ACHN (cell line): ENCODE measurements at places on chromosomes 13 and 19.

DNA sequence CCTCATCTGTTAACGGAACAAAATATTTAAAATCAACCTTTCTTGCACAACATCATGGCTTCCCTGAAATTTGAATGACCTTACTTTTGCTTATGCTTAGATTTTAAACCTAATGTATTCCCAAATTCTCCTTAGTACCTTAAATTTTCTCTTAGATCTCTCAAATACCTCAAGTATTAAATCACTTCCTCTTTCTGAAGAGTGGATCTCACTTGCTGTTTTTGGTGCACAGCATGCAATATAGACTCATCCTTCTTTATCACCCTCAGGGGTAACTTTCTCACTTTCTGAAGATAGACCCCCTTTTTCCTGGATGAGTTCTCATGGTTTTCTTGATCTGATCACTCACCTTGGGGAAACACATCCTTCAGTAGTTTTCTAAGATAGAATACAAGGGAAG is 871.7 kb downstream of the DACH1 start:
- DNase-seq = no peak

GRCh38 chr13:112696001-112696868 is 6.4 kb downstream of the ATP11A start:
- DNase-seq = no peak

DNA sequence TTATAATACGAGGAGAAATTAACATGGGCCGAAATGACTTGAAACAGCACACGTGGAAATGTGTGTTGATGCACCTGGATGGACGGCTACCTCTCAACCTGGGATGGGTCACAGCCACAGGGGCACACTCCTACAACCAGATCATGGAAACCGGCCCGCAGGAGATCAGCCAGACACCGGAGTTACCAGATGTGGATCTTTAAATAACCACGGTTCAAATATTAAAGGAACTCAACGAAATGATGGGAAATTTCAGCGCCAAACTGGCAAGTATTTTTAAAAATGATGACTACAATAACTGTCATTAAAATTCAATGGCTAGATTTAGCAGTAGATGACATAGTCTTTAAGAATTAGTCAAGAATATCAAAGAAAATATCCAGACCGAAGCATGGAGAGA is 166.9 kb upstream of the GPR12 start:
- no peak for DNase-seq

DNA sequence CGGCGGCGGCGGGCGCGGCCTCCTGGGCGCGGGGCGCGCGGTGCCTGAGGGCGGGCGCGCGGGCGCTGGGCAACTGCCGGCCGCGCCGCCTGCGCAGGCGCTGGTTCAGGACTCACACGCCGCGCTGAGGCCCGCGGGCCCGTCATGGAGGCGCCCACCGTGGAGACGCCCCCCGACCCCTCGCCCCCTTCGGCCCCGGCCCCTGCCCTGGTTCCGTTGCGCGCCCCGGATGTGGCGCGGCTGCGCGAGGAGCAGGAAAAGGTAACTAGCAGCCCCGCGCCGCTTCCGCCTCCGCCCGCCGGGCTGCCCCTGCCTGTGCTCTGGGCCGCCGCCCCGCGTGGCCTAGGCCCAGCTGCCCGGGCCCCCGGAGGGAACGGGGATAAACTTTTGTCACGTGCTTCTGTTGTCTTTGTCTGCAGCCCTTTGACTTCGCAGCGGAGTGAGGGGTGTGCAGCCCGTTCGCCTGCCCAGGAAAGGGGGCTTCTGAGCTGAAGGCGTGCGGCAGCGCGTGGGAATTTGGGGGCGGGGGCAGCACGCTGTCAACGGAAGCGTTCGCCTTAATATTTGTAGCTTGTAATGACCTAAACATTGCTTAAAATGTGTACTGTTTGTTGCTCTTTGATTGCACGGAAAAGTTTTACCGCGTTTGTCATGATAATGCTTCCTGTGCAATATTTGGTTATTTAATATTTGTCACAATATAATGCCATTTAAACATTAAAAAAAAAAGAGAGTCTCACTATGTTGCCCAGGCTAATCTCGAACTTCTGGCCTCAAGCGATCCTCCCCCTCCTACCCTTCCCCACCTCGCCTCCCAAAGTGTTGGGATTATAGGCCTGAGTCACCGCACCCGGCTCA is 594 bp downstream of the URI1 start:
- peak; percentile 48 for DNase-seq

DNA sequence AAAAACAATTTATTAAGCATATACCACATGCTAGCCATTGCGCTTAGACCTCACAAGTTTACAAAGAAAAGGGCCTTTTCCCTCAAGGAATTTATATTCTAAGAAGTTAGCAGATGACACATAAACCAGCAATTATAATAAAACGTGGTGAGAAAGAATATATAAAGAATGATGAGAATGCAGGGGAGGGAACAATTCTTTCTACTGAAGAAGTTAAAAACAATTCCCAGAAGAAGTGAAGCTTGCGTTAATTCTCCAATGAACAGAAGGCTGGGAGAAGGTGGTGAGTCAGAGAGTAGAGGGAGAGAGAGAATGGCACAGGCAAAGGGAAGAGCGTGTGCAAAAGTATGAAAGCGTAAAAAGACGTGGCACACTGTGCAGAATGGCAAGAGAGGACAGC is 69.5 kb upstream of the ZDHHC20 start:
- peak; percentile 61 for DNase-seq

GRCh38 chr19:10353793-10354391 is 14.5 kb upstream of the ICAM3 start:
- DNase-seq = no peak

GRCh38 chr13:106588367-106588766 is 20.4 kb upstream of the ARGLU1 start:
- DNase-seq = no peak

DNA sequence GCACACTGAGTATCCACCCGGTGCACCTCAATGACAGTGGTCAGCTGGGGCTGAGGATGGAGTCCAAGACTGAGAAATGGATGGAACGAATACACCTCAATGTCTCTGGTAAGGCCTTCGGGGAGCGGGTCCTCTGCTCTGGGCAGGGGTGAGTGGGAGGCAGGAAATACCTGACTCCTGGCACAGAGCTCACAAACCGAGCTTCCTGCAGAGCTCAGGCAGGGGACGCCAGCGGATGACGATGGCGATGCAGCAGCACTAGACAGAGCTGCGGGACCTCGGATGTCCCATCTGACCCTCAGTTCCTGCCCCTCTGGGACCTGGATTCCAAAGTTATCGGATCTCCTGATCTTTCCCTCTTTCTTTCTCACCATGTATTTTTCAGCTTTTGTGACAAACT is 3.8 kb downstream of the CD22 start:
- DNase-seq = no peak

DNA sequence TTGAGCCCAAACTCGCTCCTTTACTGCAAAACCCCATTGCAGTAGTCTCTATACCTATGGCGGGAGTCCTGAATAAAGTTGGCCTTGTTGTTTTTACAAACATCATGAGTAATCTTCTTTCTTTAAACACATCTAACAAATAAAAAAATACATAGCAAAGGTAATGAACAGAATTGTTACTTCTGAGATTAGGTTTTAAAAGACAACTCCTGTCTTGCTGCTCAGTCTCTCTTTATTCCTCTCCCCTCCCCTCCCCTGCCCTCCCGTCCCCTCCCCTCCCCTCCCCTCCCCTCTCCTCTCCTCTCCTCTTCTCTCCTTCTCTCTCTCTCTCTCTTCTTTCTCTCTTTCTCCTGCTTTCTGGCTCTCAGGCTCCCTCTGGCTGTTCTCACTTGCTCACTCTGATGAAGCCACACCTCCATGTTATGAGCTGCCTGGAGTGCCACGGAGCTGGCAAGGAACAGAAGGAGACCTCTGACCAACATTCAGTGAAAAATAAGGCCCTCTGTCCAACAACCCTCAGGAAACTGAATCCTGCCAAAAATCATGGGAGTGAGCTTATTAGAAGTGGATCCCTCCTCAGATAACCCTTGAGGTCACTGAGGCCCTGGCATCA is 300.7 kb upstream of the MIR17HG start:
- peak; percentile 31 for DNase-seq

GRCh38 chr13:68697551-68697950 is 1410.1 kb upstream of the ATXN8OS start:
- DNase-seq = no peak

DNA sequence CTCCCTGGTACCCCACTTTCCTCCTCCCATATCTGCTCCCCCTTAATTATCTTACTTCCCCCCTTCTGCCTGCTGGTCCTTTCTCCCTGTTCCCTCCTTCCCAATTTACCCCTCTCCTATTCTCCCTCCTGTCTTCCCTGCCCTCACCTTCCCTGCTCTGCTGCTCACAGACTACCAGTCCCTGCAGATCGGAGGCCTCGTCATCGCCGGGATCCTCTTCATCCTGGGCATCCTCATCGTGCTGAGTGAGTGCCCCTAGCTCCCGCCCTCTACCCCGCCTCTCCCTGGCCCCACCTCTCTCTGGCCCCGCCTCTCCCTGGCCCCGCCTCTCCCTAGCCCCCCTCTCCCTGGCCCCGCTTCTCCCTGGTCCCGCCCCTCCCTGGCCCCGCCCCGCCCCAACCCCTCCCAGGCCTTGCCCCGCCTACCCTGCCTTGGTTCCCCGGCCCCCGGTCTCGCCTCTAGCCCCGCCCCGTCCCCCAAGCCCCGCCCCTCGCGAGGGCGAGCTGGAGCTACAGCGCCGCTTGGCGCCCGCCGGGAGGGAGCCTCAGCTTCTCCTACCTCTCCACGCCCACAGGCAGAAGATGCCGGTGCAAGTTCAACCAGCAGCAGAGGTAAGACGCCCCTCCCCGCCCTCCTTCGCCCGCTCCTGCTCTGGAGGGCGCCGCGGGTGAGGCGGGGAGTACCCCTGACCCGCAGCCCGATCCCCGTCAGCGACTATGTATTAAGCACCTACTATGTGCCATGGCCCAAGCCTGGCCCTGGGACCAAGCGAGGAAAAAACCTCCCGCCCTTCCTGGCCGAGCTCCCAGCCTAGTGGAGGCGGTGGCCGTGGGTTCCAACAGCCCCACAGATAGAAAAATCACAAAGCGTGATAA is 1.9 kb upstream of the FXYD7 start:
- DNase-seq = peak; percentile 86
